Fibroblast of skin of right quadriceps (primary cell): ENCODE measurements at places on chromosomes 11 and 22.
A peak's percentile ranks its signal among the peaks of the same experiment; 100 is the strongest.

DNA sequence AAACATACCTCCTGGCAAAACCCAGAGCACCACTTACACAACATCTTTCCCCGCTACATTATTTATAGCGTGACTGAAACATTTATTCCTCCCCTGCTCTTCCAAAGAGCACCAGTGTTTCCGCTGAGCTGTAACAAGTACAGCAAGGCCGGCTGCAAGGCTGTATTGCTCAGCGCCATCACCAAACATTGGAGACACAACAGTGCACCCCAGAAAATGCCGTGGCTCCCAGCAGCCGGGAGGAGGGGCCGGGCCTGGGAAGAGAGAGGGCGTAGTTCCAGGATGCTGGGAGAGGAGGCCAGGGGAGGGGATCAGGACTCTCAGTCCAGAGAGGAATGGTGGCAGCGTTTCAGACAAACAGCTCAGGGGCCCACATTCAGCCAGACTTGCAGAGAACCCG, 133.2 kb downstream of the DSCAML1 start:
- no peak for DNase-seq

DNA sequence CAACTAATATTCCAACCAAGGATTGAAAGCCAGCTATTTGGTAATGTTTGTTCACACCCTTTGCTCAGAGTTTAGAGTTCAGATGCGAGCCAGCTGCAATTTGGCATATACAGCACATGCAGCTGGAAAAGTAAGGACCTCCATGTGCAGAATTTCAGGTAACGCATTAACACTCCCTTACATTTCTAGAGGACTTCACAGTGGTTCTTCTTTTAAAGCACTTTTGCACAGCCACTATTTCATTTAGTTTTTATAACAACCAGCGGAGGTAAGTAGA, 3.4 kb downstream of the POU2AF3 start:
- no peak for DNase-seq

- DNase-seq: no peak
These were observed 759.4 kb downstream of the OPCML start for GRCh38 chr11:132772703-132773545.

DNA sequence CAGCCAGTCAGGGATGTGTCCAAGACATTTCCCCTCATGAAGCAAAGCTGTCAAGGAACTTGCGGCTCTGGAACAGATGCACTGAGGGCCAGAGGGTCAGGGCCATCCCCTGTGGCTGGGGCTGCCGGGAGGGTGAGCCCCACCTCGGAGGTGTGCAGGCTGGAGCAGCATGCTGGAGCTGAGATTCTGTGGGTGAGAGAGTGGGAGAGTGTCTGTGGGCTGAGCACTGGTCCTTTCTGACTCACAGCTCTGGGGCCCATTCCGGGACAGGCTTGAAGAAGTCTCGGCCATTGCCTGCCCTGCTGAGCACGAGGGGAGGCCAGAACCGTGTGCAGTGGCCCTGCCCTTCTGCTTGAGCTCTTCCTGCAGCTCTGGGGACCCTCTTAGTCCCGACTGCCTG, 2.1 kb downstream of the OMP start:
- DNase-seq: no peak

- DNase-seq: no peak
These were observed 22.5 kb upstream of the RBX1 start for GRCh38 chr22:40928657-40929056.

GRCh38 chr11:66542362-66542761, 3.5 kb downstream of the ZDHHC24 start:
- peak; percentile 10 for DNase-seq

DNA sequence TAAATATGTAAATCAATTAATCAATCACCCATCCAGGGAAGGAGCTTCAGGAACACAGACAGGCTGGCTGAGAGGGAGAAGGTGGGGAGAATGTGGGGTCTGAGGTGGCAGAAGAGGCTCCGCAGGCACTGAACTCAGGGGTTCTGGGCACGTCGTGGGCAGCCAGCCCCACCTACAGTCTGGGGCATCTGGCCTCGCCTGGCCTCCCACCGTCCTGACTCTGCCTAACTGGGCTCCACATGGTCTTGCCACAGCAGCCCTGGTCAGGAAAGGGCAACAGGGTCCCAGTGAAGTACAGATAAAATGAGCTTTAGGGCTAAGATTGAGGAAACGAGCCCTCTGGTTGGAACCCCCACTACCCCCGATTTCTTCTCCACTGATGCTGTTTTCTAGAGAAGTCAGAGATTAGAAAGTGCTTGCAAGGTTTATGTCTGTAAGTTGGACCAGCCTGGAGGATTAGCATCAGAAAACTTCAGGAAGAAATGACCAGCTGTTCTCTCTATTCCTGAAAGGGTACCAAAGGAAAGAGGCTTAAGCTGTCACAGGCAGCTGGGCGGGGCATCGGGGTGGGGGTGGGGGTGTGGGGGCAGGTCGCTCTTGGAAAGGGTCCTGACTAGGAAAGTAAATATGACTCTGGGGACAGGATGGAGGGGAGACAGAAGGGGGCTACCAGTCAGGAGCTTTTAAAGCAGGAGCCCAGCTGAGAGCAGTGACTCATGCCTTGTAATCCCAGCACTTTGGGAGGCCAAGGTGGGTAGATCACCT, 261.7 kb downstream of the BUD13 start:
- DNase-seq: no peak

GRCh38 chr22:27906241-27906640, 12.8 kb downstream of the PITPNB start:
- DNase-seq: peak; percentile 35

DNA sequence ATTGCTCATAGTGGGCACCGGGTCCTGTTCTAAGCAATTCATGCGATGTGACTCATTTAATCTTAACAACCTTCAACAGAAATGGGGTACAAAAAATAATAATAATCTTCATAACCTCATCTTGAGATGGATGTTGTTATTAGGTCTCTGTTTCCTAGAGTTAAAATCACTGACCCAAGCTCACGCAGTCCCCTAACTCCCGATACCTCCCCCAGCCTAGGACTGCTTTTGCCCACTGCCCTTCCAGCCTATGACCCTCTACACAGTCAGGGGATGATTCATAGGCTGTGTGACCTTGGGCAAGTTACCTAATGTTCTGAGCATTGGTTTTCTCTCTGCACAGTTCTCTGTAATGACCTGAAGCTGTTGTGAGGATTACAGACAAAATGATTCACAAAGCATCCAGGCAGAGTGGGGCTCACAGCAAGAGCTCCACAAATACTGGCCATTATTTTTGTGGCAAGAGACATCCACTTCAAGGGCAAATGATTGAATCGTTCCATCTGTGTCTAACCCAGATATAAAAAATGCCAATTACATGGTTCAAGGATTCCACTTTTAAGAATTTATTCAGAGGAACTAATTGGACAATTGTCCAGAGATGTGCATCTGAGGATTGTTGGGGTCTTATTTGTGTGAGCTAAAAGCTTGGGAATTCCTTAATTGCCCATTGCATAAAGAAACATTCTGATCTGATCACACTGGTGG, 20.0 kb downstream of the MTFP1 start:
- no peak for DNase-seq

DNA sequence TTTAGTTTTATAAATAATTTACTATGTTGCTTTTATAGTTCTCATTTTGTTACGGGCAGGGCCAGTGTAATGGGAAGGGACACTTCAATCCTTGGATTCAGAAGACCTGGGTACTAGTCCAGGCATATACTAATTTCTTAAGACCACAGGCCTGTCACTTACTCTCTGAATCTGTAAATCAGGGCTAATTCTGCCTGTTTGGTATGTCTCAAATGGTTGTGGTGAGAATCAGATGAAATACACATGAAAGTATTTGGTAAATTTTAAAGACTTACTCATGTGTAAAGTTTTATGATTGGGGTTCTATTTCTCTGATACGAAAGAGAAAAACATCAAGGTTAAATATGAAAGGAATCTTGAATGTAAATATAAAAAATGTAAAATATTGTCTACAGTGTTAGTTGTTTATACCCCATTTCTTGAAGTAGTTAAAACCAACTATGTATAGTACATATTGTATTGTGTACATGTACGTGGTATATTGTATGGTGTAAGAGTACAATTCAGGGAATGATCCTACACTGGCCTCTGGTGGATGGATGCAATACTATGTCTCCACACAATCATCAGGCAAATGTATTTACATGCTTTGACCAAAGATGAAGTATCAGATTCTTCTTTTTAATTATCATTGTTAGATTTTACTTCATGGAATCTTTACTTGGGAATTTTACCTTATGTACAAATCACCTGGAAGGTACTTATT, 24.5 kb upstream of the RAG2 start:
- DNase-seq: peak; percentile 52

GRCh38 chr11:15825976-15826650, 530.2 kb downstream of the SOX6 start:
- no peak for DNase-seq

DNA sequence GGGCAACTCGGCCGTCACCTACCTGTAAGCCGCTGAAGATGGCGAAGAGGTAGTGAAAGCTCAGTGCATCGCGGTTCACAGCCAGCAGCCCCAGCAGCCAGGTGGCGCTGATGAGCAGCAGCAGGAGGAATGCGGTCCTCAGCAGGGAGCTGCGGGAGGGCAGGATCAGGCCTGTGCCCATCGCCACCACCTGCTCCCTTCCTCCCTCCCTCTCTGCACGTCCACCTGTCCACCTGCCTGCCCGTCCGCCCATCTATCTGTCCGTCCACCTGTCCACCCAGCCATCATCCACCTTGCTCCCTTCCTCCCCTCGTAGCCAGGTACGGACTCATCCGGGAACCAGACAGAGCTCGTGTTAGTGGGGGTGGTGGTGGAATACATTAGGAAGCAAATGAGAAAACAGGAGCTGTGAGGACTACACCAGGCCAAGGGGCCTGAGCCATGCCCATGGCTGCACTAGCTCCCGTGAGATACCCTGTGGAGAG, 32.2 kb downstream of the TRMU start:
- DNase-seq: peak; percentile 23

GRCh38 chr11:129946256-129946655, 50.9 kb upstream of the NFRKB start:
- peak; percentile 45 for DNase-seq

- no peak for DNase-seq
These were observed 41.7 kb downstream of the YAP1 start for GRCh38 chr11:102151784-102152525.

- peak; percentile 67 for DNase-seq
These were observed 111.2 kb upstream of the RASSF10 start for GRCh38 chr11:12897867-12898266.

- peak; percentile 48 for DNase-seq
These were observed 43.8 kb downstream of the KCNQ1OT1 start for GRCh38 chr11:2655834-2656622.

- DNase-seq: no peak
These were observed 2.1 kb upstream of the GNAZ start for GRCh38 chr22:23068096-23068831.

GRCh38 chr22:47131632-47132427, 369.4 kb downstream of the TBC1D22A start:
- DNase-seq: no peak

DNA sequence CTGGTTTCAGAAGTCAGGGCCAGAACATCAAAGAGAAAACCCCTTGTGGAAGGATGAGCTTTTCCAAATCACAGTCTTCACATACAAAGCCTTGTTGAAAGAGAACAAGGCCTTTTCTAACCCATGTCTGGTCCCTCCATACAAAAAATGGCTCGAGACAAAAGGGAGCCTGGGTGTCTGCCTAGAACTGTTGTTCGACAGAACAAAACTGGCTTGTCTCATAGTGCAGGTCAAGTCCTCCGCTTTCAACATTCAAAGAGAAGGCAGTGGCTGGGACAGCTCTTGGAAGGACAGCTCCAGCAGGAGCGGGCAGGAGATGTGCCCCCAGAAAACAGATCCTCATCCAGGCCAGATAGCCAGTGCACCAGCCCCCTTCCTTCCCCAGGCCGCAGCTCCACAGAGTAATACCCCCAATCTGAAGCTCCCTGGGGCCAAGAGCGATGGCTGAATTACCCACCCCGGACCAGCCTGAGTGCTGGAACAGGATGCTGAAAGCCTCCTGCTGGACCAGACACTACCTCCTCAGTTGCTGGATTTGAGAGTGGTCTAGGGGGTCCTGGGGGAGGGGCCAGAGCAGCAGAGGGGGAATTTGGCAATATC, 27.6 kb downstream of the USH1C start:
- DNase-seq: no peak

DNA sequence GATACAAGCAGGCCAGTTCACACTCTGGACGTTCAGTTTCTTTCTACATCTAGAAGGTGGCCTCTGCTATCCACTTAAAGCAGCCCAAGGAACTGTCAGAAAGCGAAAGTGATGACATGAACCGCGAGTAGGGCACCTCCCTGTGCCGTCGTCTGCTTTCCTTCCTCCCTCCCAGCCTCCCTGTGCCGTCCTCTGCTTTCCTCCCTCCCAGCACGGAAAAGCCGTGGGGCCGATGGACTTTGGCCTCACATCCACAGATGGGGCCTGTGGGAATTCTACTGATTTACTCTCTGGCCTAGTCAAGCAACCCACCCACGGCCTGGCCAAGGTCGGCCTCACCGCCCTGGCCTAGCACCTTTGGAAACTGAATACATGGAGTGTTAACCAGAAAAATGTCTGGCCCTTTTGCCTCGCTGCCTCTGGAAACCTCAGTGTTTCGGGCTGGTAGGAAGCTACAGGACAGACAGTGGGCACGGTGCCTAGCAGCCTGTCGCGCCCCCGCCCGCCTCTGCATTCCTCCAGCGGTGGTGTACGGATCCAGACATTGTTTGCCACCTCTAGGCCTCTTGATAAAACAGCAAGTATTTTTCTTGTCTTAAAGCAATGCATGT, 14.2 kb downstream of the PEX26 start:
- DNase-seq: no peak

- no peak for DNase-seq
These were observed 114.9 kb upstream of the NECTIN1 start for GRCh38 chr11:119843877-119844276.

- no peak for DNase-seq
These were observed 21.3 kb upstream of the SLC5A1 start for GRCh38 chr22:32021716-32022115.

DNA sequence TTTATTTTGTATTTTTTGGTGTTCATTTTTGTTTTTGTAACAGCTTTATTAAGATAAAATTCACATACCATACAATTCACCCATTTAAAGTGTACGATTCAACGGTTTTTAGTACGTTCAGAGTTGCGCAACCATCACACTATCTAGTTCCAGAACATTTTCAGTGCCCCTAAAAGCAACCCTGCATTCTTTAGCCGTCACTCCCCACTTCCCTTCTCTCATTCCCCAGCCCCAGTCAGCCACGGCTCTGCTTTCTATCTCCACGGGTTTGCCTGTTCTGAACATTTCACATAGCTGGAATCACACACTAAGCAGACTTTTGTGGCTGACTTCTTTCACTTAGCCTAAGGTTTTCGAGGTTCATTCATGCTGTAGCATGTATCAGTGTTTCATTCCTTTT, 9.6 kb upstream of the KCNQ1OT1 start:
- DNase-seq: peak; percentile 60

- peak; percentile 95 for DNase-seq
These were observed 220.9 kb upstream of the PITPNB start for GRCh38 chr22:28139961-28140360.

GRCh38 chr11:112481893-112482292, 221.2 kb upstream of the PLET1 start:
- no peak for DNase-seq

- no peak for DNase-seq
These were observed 12.3 kb downstream of the STARD10 start for GRCh38 chr11:72781313-72782080.
